ENCODE measurements at places on chromosomes 3 and 15.

DNA sequence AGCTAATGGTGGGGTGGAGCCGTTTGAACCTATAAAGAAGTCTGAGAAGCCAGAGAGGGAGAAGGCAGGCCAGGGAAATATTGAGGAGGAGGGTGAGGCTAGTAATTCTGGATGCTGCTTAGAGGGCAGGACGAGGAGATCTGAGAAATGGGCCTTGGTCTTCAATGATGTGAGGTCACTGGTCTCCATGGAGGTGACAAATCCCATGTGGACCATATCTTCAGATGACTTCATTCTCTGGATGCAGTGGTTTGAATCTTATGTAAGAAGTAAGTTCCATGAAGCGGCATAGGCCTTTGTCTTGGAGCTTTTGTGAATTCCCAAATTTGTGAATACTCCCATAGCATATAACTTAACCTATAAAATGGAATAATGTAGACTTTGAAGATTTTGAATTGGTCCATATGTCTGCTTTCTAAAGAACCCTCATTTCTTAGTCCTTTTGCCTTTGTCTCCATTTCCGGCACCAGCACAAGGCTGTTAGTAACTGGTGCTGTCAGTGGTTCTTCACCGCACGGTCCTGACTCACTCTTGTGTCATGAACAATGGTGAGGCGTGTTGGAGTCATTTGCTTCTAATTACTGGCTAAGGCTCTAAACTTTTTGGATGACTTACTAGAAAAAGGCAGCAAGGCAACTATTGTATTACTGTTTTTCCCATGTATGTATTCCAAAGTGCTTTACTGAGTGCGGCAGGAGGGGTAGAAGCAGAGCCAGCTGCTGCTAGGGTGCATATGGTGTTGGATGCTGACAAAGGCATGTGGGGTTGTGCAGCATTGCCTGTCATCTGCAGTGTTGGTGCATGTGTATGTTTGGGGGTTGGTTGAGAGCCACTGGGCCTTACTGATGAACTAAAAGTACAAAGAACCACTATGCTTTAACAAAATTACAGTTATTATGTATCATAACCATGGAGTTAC is 279.3 kb upstream of the C2CD4B start:
- no peak for DNase-seq

GRCh38 chr3:53673722-53674350 is 172.4 kb downstream of the CHDH start:
- DNase-seq: no peak

GRCh38 chr15:92128788-92129187 is 264.9 kb upstream of the ST8SIA2 start:
- no peak for DNase-seq

- no peak for DNase-seq
Observed at GRCh38 chr3:155444771-155445170, 151.3 kb upstream of the STRIT1 start.

- DNase-seq: no peak
Observed at GRCh38 chr3:48612309-48612708, 2.9 kb upstream of the UQCRC1 start.

- DNase-seq: no peak
Observed at GRCh38 chr3:171404376-171404967, 55.7 kb downstream of the TNIK start.

- no peak for DNase-seq
Observed at GRCh38 chr3:64056606-64057180, 33.4 kb upstream of the PSMD6 start.
